ENCODE measurements at places on chromosomes 2 and 18.

- DNase-seq: no peak
Observed at GRCh38 chr2:67660871-67661270, 263.7 kb downstream of the ETAA1 start.

DNA sequence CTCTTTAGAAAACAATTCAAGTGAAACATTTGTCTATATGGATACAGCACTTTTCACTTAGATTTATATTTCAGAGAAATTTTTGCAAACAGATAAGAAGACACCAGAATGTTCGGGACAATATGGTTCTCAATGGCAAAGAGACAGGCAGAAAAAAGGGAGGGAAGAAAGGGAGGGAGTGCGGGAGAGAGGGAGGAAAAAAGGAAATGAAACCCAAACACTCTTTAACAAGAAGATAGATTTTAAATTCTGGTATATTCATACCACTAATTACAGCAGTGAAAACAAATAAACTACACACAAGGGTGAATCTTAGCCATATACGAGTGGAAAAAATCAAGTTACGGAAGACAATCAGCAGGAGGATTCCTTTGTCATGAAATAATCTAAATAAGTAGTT lies 3.0 kb downstream of the PASK start:
- no peak for DNase-seq

- no peak for DNase-seq
Observed at GRCh38 chr2:224546926-224547325, 38.2 kb downstream of the CUL3 start.

GRCh38 chr2:72142570-72143440 lies 4.9 kb downstream of the CYP26B1 start:
- no peak for DNase-seq

- DNase-seq: no peak
Observed at GRCh38 chr2:183375821-183376220, 251.6 kb downstream of the NUP35 start.

DNA sequence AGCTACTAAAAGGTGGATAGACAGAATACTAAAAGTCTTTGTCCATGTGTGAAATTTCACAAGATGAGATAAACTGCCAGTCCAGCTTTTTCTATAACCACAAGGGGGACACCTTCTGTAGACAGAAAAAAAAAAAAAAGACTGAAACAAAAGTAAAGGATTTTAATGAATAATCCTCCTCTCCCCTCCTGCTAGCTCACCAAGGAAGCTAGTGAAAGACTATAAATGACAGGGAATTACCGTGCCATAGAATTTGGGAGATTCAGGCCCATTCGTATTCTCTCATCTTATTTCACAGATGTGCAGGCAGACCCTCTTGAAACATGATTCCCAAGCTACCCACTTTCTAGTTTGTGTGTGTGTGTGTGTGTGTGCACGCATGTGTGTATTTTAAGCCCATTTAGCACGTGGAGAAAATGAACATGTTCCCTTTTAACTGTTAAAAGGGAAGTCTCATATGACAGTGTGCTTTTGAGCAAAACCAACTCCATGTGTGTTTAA lies 36.3 kb upstream of the SLC8A1 start:
- no peak for DNase-seq

DNA sequence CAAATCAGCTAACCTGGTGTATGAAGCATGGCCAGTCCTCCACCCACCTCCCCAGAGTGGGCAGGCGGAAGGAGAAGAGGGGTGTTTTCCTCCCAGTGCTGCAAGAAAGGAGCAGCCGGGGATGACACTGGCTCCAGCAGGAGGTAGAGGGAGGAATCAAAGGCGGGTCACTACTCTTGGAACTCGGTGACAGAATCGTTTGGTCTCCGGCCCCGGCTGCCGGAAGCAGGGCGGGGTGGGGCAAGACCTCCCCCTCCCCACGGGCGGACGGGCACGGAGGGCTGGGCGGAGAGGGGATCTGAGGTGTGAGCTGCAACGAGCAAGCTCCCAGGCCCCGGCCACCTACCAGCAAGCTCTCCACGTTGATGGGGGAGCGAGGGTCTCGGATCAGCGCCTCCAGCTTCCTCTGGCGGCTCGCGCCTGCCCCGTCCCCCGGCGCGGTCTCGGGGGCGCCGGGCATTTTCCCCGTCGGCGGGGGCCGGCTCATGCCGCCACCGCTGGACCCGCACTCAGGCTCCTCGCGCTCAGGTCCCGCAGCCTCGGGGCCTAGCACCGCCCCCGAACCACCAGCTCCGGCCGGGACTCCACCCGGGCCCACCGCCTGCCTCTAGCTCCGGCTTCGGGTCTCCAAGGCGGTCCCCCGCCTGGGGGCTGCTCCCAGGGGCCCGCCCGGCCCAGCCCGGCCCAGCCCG lies 640 bp downstream of the ROCK2 start:
- DNase-seq: no peak

- no peak for DNase-seq
Observed at GRCh38 chr2:100959225-100959880, 42.7 kb upstream of the RPL31 start.

GRCh38 chr2:176128982-176129796 lies at the start of gene HOXD8:
TSS of gene HOXD8 (plus strand) at chr2:176129705. CDS start at chr2:176130367, 662 bp downstream.
- no peak for DNase-seq

DNA sequence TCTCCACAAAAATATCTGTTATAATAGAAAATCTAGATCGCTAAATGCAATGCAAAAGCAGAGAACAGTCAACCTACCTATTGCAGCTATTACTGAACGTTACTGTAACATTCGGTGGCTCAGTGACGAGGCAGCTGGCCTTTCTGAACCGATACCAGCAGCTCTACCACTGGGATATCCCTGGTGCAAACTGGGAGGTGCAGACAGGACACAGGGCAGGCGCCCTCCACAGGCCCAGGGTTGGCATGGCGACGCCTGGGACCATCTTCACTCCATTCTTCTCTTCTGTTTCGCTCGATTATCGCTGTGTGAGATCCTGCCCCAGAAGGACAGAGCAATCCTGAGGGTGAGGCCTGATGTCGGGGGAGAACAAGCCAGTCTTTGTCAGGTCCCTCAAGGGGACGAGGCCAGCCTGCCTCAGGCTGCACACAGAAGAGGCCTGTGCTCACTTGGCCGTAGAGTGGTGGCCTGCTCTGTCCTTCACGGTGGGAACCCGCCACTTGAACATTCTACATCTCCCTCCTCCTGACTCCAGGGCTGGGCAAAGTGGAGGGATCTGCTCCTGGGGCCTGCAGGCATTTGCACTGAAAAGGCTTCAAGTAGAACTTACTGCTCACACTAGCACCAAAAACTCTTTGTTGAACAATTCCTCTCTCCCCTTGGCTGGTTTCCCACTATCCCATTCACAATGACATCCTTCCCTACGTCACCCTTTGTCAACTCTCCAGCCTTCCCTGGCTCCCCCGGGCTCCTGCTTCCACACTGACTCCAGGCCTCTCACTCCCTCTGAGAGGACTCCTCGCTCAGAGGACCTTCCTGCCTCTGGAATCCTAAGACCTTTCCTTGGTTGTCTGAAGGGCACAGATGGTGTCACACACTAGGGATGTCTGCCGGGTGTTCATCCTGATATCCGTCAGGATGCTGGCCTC lies 49.7 kb downstream of the CYRIA start:
- DNase-seq: no peak

DNA sequence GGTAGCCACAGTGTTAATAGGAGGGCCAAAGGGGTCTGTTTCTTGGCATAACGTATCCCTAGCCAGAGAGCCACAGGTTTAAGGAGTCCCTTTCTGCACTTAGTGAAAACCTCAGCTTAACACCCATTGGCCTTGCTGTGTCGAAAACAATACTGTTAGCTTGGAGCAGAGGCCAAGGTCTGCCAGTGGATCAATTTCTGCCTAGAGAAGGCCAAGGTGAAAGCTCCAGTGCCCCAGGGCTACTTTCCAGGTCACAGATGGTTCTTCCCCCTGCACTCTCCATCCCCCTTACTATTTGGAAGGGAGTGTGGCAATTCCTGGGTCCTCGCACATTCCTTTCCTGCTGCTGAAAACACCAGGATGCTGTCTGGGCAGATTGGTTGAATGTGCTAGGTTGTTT lies 74.8 kb upstream of the TNP1 start:
- no peak for DNase-seq

DNA sequence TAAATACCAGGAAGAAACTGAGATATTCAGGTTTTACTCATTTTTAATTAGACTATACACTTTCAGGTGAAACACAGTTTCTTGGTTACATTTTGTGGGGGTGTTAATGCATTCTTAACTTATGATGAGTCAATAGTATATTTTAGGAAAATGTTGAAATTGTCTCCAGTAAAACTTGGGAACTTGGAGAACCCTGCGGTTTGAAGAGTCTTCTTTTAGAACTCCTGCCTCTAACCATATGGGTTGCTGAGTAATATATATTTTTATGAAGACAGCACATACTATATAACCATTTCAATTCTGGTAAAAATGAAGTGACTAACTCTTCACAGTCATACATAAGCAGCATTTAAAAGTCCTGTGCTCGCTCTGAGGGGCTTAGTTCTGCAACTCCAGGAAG lies 308.2 kb upstream of the LRATD1 start:
- DNase-seq: no peak

DNA sequence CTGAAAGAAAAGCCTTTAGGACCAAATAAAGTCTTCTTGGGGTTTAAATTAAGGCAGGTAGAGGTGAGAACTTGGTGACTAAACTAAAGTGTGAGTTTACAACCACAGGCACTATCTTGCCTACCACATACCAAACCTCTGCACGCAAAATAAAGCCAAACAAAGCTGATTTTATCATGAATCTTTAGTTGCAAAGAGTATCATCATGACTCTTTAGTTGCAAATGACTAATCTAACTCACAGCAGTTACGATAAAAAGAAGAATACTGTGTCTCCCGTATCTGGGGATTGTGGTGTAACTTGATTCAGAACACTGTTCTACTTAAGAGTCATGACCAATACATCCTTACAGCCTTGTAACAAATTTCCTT lies 11.2 kb downstream of the CFAP210 start:
- DNase-seq: peak; percentile 42

GRCh38 chr2:58904095-58904494 lies 663.0 kb upstream of the FANCL start:
- DNase-seq: no peak

DNA sequence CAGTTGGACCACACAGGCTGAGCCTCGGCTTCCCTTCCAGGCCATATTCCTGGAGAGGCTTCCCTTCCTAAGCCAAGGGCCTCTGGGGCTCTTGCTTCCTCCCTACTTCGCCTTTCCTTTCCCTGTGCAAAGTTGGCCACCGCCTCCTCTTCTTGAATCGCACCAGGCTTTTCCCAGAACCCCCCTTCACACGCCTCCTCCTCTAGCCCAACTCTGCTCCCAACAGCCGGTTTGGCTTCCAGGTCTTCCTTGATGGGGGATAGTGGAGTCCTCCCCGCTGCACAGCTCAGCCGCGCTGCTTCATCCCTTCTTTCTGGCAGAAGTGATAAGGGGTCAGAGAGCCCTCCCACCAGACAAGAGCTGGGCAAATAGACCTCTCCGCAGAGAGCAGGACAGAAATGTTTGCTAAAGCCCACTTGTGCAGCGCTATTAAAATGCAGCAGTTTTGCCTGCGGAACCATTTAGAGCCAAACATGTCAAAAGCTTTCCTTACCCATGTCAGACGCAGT lies 56.4 kb downstream of the SNORC start:
- no peak for DNase-seq

- no peak for DNase-seq
Observed at GRCh38 chr2:240160291-240161086, 20.0 kb upstream of the OTOS start.

- no peak for DNase-seq
Observed at GRCh38 chr2:238802957-238803356, 44.9 kb upstream of the TWIST2 start.

- no peak for DNase-seq
Observed at GRCh38 chr18:66280470-66280869, 323.4 kb downstream of the CDH19 start.

- no peak for DNase-seq
Observed at GRCh38 chr18:7004009-7004408, 113.6 kb downstream of the LAMA1 start.

GRCh38 chr2:201986463-201986735 lies 47.3 kb upstream of the FZD7 start:
- DNase-seq: no peak

DNA sequence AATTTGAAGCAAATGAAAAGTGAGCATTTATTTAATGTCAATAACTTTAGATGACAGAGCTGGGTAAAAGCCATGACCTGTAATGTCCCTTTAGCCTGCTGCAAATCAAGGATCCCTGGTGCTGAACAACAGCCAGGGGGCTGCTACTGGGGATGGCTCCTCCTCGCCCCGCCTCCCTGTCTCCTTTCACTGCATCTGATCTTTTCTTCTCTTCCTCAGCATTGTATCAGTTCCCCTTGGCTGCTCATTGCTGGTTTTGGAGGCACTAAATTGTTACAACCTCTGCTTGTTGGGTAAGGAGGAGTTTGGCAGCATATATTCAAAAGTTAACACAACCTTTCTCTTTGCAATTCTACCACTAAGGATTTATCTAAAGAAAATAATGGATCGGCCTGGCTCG lies 236.3 kb upstream of the ID2 start:
- no peak for DNase-seq

GRCh38 chr2:49913025-49913424 lies 758.7 kb upstream of the FSHR start:
- no peak for DNase-seq

DNA sequence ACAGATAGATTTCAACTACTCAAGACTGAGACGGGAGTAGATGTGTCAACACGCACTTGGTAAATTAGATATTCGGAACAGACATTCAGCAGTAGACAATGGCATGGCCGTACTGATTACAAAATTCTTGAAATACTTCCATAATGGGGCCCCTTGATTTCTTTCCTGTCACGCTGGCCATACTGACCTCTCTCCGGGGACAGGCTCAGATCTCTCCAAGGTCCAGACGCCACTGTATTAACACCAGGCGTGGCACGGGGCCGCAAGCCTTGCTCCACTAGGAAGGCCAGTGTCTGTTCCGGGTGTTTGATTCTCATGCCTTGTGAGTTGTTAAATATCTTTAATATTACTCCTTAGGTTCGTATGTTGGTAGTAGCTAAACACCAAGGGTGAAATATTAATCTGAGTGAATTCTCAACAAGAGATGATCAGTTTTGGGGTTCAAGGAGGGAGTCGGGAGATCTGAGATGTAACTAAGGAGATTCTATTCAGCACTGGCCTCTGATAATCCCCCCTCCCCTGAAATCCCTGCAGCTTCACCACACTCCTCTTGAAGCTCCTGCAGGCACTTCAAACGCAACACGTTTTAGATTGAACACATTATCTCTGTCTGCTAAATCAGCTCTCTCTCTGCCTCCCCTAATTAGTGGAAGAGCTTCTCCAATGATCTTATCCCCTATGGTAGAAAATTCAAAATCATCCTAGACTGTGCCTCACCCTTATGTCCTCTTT lies 2.2 kb upstream of the EHD3 start:
- DNase-seq: no peak

- DNase-seq: no peak
Observed at GRCh38 chr2:98157557-98157956, 70.6 kb downstream of the VWA3B start.

GRCh38 chr2:145108959-145109710 lies 589.2 kb upstream of the ZEB2 start:
- DNase-seq: no peak

Data from keratinocyte (primary cell).